Central memory CD8-positive, alpha-beta T cell (primary cell): ENCODE measurements at places on chromosomes 11 and 22.

DNA sequence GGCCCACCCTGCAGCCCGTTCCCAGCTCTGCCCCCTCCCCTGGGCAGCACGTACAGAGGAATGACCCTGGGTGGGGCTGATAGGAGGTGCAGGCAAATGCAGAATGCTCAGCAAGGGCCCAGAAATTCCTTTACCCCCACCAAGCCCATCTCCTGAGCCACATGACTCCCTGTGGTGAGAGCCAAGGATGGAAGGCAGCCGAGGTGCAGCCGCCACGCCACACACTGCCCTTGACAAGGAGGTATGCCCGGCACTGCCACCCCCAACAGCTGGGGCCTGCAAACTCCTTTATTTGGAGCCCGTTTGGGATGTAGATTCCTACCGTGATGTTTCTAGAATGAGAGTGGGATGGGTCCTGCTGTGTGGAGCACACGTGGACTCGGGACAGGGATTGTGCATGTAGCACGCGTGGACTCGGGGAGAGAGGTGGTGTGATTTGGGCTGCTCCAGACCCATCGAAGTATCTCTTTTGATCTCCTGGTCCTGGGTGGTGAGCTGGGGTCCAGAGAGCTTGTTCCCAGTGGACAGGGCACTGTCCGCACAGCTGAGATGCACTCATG is 12.9 kb downstream of the GTSE1 start:
- no peak for DNase-seq

DNA sequence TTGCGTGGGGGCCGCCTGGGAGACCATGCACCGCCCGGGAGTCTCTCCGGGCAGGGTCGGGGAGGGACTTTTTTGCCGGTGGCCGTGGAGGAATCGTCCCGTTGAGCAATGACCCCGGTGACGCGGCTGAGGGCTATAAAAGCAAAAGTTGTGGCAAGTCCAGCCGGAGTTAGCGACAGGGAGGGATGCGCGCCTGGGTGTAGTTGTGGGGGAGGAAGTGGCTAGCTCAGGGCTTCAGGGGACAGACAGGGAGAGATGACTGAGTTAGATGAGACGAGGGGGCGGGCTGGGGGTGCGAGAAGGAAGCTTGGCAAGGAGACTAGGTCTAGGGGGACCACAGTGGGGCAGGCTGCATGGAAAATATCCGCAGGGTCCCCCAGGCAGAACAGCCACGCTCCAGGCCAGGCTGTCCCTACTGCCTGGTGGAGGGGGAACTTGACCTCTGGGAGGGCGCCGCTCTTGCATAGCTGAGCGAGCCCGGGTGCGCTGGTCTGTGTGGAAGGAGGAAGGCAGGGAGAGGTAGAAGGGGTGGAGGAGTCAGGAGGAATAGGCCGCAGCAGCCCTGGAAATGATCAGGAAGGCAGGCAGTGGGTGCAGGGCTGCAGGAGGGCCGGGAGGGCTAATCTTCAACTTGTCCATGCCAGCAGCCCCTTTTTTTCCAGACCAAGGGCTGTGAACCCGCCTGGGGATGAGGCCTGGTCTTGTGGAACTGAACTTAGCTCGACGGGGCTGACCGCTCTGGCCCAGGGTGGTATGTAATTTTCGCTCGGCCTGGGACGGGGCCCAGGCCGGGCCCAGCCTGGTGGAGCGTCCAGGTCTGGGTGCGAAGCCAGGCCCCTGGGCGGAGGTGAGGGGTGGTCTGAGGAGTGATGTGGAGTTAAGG is at the start of gene NEAT1:
Gene NEAT1 (plus strand): TSS at position 166 of the 883 bp plus-strand sequence.
- peak; percentile 87 for DNase-seq

GRCh38 chr11:64385945-64386704 is 27.2 kb downstream of the RPS6KA4 start:
- DNase-seq, result no peak

DNA sequence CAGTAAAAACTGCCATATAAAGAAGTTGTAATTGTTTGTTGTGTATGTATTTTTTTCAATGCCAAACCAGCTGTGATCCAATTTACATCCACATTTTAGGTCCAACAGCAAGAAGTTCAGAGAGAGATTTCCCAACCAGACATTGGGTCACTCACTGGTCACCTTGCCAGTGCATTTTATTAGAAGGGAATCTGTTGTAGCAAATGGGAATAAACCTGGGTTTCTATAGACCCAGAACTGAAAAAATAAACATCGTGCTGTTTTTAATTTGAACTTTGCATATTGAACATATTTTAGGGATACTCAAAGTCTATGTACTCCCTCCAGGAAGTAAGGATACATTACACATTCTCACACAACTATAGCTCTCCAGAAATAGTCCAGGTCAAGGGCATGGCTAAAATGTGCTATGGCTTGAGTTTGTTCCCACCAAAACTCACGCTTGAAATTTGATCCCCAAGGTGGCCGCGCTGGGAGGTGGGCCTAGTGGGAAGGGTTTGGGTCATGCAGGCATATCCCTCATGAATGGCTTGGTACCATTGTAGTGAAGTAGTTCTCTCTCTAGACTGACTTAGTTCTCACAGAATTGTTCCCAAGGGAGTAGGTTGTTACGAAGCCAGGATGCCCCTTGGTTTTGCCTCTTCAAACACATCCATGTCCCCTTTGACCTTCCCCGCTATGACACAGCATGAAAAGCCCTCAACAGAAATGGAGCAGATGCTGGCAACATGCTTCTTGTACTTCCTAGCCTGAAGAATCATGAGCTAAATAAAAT is 90.9 kb downstream of the RRAS2 start:
- no peak for DNase-seq

- DNase-seq, result no peak
These were observed 53.8 kb downstream of the ADM start for GRCh38 chr11:10358696-10359095.

DNA sequence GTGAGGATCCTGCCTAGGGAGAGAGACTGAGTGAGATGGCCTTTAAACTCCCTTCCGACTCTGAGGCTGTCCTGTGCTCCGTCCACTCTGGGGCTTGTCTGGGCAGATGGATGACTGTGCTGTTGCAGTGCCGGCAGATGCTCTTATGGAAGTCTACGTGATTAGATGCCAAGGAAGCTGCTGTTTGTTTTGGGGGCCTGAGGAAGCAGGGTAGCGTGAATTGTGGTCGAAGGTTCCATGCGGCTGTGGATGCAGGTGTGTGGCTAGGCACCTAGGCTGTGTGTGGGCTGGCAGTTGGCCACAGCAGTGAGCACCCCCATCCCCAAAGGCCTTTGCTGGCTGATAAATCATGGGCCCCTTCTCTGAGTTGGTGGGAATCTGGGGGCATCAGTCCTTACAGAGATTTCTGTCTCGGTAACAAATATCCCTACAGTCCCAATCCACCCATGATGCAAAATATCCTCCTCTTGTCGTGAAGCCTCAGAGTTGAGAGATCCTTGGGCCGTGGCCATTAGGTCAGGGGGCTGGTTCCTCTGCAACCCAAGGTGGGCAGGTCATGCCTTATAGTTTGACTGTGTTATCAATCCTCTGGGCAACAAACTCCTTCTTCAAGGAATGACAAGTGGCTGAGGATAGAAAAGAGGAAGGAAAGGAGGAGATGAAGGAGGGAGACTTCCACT is 31.2 kb downstream of the AMPD3 start:
- no peak for DNase-seq

GRCh38 chr11:46290011-46290410 is 12.5 kb downstream of the CREB3L1 start:
- no peak for DNase-seq

DNA sequence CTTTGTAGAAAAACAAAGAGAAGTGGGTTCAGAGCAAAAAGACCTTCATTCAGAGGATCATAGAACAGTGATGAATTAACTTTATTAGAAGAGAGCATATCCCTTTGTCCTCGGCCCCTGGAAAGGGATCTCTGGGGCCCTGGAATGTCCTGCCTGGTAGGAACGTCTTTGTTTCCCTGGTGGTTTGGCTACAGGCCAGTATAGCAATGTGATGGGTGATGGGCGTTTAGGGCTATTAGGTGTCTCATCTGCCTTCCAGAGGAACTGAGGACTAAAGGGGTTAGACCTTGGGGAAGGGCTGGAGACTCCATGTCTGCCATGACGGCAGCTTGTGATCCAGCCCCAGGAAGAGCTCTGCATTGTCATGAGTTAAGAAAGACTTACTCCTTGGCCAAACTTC is 9.1 kb downstream of the APOL4 start:
- no peak for DNase-seq

GRCh38 chr22:17823226-17823625 is 49.0 kb upstream of the BID start:
- no peak for DNase-seq

DNA sequence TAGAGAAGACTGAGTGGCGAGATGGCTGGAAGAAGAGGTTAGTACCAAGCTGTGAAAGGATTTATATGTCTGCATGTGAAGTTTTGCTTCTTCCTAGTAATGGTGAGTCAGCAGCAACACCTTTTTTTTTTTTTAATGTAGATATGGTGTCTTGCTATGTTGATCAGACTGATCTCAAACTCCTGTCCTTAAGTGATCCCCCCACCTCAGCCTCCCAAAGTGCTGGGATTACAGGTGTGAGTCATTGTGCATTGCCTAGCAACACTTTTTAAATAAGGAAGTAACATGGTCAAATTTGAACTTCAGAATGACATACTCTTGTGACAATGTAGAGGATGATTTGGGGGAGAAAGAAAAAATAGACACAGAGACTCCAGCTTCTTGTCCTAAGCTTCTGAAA is 6.5 kb upstream of the CSTPP1 start:
- no peak for DNase-seq

- DNase-seq, result no peak
These were observed 19.4 kb upstream of the MALAT1 start for GRCh38 chr11:65479184-65480145.

DNA sequence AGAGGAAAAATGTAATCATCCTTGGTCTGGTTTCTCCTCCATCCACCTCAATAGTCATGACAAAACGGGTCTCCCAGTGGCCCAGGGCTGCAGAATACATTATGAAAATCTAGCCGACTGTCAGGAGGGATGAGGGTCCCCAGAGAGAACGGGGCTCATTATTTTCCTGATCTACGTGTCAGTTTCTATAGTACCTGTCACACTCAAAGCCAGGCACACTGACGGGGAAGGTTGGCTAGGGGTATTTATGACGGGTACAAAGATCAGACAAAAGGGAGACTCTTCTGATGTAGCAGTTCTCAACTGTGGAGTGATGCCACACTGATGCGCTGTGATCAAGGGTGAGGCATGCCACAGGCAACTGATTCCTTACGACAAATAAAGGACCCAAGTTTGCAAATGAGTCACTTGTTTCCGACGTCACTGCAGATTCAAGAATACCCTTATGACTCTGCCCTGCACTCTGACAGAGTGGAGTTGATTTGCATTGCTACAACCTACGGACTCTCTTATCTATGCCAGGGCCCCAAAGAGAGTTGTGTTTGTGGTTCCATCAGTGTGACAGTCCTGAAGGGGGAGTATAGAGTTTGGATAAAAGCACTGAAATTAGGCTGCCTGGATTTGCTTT is 188.2 kb upstream of the TBCEL start:
- no peak for DNase-seq

DNA sequence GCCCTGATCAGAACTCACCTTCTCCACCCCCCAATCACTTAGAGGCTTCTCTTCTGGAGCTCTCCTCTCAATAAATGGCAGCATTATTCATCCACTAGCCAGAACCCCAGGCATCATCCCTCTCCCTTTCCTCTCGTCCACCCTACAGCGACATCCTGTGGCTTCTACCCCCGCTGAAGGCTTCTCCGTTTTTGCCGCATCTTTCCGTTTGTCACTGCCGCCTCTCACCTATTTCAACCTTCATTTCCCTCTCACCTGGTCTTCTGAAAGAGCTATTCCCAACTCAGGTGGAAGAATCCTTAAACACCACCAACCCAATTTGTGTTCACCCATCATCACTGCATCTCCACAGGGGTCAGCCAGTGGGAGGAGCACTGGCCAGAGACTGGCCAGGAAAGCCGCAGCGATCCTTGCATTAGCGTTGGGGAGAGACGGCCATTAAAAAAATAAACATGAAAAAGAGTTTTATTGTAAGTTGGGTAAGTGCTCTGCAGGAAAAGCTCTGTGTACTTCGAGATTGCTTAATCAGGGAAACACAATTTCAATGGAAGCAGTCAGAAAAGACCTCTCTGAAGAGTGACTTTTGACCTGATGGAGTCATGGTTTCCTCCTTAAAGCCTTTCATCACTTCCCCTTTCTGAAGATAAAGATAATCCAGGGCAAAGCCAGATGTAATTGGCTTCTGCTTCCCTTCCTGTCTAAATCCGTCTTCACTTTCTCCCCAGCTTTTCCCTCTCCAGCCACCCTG is 36.7 kb downstream of the SPATA19 start:
- no peak for DNase-seq

DNA sequence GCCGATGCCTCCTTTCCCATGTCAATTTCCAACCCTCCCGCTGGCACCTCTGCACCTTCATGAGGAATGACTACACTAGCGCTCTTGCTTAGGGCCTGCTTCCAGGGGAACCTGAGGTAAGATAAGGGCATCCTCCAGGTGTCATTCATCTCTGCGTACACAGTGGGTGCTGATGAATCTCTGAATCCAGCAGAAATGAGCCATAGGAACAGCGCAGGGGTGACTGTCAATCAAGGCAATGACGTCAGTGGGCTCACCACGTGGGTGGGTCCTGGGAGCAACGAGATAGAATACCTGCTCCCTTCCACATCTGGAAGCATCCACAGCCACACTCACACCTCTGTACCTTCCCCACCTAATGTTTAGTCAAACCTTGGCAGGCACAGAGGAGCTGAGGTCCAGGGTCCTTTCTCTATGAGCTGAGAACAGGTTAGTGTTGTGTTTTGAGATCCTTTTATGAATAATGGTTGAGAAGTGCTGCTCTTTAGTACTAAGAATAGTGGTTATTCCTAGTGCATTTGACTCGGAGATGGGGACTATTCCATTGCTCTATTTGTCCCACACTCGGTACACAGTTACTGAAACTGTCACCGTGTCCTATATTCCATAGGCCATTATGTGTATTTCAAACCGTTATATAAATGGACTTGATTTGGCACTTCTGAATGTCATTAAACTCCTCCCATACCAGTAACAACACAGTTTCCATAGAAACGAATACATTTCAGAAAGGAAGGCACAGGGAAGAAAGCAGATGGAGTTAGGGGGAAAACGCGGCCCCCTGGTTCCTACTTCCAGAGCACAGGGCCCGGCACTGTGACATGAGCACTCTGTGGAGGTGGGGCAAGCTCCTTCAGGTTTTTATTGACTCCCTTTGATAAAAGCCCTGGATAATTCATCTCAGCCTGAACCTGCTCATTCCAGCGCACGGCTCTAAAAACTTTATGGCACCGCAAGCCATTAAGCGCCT is 193.4 kb downstream of the ST3GAL4 start:
- DNase-seq, result no peak

GRCh38 chr11:34363363-34364084 is 5.7 kb upstream of the ABTB2 start:
- DNase-seq, result no peak

DNA sequence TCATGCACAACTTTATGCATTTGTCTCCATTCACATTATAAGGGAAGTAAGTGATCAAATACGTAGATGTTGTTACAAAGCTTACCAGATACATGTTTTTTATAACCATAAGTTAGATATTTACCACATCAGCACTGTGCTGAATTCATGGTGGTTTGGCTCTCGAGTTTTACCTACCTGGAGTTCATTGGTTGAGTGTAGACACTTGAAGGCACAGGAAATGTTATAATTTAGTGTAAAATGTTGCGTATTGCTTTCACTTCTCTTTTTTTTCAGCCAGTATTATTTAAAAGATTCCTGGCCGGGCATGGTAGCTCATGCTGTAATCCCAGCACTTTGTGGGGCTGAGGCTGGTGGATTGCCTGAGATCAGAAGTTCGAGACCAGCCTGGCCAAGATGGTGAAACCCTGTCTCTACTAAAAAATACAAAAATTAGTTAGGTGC is 53.1 kb upstream of the GRK2 start:
- DNase-seq, result no peak

- DNase-seq, result no peak
These were observed 118.1 kb downstream of the ATM start for GRCh38 chr11:108340973-108341372.

GRCh38 chr22:41127451-41127850 is 35.1 kb downstream of the EP300 start:
- no peak for DNase-seq
